ENCODE measurements at places on chromosomes 6 and 20. TPM values are rescaled to one million over a fixed set of nuclear protein-coding genes. Genes with fewer than 3 reads are reported as not detected.

C20orf144 gene
- 0.23 TPM for total RNA-seq

- H3K4me3 ChIP-seq = no peak overlapping the region
- no peak for DNase-seq
- peaks cover 6% of the 10 kb centered on the region for H3K4me1 ChIP-seq
- no peaks in the 10 kb centered on the region for H3K36me3 ChIP-seq
- no peak overlapping the region for H3K27ac ChIP-seq
These were observed 3.9 kb upstream of the KCNS1 start for GRCh38 chr20:45104786-45105185.

DNA sequence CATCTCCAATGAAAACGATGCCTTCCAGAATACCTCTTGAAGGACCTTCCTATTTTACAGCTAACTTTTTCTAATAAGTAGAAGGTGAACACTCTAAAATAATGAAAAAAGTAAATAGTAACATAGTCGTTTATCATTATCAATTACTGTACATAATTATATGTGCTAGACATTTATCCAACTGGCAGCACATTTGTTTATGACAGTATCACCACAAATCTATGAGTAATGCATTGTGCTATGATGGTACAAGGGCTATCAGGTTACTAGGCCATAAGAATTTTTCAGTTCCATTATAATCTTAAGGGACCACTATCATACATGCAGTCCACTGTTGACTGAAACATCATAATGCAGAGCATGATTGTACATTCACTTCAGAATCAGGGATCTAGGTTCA, 68.4 kb downstream of the ATG5 start:
- H3K36me3 ChIP-seq = no peaks in the 10 kb centered on the region
- no peaks in the 10 kb centered on the region for H3K27me3 ChIP-seq
- no peak overlapping the region for H3K27ac ChIP-seq
- H3K4me1 ChIP-seq = no peaks in the 10 kb centered on the region

- H3K4me3 ChIP-seq = no peak overlapping the region
- no peak overlapping the region for H3K27ac ChIP-seq
- 0 out of 2 replicates have a peak, but pooled peaks cover 2% of the 10 kb centered on the region for H3K27me3 ChIP-seq
- DNase-seq = no peak
- peaks cover 7% of the 10 kb centered on the region for H3K4me1 ChIP-seq
These were observed 135.8 kb upstream of the NEDD9 start for GRCh38 chr6:11368264-11368663.

ERGIC3 gene
- total RNA-seq = 178 TPM
